ENCODE measurements at places on chromosomes 5 and 9. TPM values are rescaled to one million over a fixed set of nuclear protein-coding genes. Genes with fewer than 3 reads are reported as not detected.

DNA sequence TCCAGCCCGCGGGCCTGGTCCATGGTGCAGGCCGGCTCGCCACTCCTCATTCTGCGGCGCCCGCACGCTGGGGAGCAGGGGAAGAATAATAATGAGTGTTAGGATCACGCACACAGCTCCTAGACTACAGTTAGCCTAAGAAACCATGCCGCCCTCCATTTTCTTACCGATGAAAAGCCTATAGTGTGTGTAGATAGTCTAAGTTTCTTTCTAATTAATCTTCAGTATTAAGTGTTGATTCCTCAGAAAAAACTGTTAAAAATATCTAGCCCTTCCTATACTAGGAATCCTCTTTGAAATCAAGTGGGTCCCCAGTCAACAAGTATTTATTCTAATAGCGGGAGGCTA, 9.3 kb downstream of the ZBED3 start:
- DNase-seq: no peak

GRCh38 chr5:58024151-58024550, 435.7 kb downstream of the PLK2 start:
- DNase-seq: no peak

Gene SNX18
- 29.2 TPM for total RNA-seq

Gene PCDHA11
- not detected for total RNA-seq

- DNase-seq: no peak
Measured at GRCh38 chr5:79581535-79581934, 30.7 kb upstream of the TENT2 start.

Gene MCTP1
- 9.0 TPM for total RNA-seq

DNA sequence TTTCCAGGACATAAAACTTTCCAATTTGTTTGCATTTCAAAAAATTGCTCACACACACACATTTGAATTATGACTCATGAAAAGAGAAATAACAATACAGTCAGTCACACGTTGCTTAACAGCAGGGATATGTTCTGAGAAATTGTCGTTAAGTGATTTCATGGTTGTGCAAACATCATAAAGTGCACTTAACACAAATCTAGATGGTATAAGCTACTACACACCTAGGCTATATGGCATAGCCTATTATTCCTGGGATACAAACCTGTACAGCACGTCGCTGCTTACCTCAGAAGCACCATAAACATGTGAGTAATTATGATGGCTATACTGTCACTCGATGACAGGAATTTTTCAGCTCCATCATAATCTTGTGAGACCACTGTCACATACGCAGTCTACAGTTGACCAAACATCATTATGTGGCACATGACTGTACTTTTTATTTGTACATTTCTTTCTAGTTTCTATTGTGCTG, 378.2 kb downstream of the ACTL7B start:
- no peak for DNase-seq

Gene FGD3
- total RNA-seq: not detected

Gene LVRN
- 0.41 TPM for total RNA-seq

Gene IER5L
- 21.4 TPM for total RNA-seq

Data from glomerular endothelial cell (primary cell).